ENCODE measurements at places on chromosomes 3 and 15.

- peak; percentile 35 for DNase-seq
Measured at GRCh38 chr3:186361762-186362536, at the start of gene DGKG. DGKG (minus strand) TSS chr3:186362234; CDS start chr3:186320459, 41,775 bp downstream.

DNA sequence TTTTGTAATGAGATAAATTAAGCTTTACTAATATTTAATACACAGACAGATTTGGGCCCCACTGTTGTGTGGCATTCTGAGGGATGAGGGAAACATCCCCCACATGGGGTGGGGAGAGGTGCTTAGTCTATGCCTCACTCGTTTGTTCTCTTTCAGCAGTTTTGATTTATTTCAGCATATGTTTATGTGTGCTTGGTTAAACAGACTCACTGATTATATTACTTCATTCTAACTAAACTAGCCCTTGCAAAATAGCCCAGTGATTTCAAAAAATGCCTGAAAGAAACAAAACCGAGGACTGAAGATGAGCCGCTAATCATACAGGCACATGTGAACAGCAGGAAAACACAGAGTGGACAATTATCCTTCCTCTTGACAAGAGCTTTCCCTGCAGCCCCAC lies 27.2 kb downstream of the TNFAIP8L3 start:
- DNase-seq, result no peak

DNA sequence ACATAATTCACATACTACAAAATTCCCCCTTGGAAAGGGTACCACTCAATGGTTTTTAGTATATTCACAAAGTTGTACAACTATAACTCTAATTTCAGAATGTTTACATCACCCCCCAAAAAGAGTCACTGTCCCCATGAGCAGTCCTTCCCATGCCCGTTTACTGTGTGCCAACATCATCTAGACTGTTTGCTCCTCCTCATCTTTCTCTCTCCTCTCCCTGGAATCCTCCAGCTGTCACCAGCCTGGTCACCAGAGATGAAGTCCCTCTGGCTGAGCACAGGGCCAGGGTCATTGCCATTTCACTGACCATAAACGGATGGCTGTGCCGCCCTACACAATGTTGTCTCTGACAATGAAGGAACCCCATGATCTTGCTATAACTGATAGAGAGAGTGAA lies 45.2 kb downstream of the C2CD4B start:
- DNase-seq, result no peak

- DNase-seq, result no peak
Measured at GRCh38 chr3:14496351-14496750, 43.8 kb downstream of the GRIP2 start.

GRCh38 chr3:95615592-95616310 lies 1198.6 kb upstream of the EPHA6 start:
- DNase-seq, result no peak

DNA sequence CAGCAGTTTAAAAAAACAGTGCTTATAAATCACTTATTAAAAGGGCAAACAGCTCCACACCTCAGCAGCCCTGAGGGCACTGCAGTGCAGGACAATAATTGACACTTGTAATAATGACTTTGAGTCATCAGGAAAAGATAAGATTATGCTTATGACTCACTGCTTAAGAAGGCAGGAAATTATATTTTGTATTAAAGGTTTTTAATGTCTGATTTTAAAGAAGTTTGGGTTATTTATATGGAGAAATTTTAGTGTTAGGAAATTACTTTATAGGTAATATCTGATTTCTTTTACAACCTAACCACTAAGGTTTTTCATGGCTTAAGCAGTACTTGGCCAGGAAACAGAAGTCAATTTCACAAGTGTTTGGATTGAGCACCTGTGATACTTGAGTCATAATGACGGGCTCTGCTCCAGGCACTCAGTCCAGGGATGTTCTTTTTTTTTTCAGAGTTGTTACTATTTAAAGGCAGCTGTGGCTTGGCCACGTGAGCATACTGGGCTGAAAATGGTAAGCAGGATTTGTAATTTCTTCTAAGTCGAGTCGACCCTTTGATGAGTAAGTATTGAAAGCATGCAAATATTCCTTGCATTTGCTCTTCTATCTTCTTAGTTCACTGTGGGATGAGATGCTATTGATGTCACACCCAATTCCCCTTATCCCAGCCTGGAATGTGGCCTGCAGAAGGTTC lies 21.6 kb upstream of the SLC6A20 start:
- DNase-seq, result no peak
